ENCODE measurements at places on chromosomes 3 and 15.

DNA sequence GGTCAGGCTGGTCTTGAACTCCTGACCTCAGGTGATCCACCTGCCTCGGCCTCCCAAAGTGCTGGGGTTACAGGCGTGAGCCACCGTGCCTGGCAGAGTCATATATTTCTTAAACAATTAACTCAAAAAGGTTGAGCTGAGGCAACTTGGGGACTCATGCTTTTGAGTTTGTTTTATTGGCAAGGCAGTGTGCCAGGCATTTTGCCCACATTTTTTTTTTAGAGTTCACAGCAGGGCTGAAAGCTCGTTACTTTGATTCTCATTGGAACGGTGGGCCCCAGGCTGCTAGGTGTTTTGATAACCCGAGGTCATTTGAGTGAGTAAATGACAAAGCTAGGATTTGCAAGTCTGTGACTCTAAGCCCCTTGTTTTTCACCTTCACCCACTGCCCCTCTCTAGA, 76.2 kb downstream of the CCK start:
- no peak for DNase-seq

- DNase-seq = no peak
Observed at GRCh38 chr3:127264292-127264691, 23.6 kb downstream of the PRR20G start.

DNA sequence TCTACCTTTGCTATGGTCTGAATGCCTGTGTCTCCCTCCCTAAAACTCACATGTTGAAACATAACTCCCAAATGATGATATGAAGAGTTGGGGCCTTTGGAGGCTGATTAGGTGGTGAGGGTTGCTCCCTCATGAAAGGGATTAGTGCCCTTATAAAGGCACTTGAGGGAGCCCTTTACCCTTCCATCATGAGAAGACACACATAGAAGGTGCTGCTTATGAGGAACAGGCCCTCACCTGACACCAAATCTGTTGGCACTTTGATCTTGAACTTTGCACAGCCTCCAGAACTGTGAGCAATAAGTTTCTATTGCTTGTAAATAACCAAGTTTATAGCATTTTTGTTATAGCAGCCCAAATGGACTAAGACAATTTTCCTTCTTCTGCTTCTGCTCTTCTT, 76.2 kb upstream of the ADAMTS9 start:
- DNase-seq = no peak

DNA sequence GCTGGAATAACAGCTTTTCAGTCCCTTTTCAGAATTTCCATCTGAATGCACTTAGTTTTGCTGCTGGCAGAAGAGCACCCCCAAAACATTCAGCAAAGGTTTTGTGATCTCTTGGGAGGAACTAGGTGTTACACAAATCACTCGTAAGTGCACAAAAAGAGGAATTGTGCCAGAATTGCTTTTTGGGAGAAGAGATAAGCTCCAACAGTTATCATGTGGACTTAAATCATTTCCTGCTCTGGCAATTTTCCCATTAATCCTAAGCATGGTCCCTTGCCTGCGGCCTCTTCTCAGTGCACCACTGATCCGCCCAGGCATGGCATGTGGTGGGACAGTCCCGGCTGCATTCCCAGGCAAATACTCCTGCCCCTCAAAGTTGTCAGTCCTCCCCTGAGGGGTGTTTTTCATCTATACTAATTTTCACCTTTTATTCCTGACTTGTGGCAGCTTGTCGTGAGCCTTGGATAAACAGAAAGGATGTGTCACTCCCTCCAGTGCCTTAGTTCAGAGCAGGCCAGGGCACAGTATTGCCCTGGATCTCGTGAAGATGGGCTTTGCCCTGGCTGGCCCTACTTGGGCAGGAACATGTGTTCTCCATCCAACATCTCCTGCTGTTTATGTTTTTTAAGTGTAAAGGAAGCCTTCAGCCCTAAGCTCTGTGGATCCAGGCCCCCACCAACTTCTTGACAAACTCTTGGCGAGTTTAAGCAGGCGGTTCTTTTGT, 44.6 kb upstream of the VILL start:
- no peak for DNase-seq

DNA sequence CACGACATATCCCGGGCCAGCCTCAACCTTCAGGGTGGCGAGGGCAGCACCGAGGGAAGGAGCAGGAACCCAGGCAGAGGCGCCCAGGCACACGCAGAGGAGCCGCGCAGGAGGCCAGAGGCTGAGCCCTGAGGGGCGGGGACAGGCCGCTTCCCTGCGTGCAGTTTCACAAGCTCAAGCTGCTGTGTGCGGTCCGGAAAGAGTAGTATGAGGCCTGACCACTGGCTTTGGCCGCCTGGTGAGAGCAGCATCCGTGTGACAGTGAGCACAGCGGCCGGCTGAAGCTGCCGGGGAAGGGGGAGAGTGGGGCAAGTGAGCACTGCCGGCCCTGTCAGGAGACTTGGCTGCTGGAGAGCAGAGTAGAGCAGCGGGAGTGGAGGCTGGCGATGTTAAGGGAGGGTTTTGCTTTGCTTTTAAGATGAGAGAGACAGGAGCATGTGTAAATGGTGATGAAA, 8.7 kb downstream of the ZDHHC19 start:
- no peak for DNase-seq

- no peak for DNase-seq
Observed at GRCh38 chr3:122318620-122319019, 6.4 kb upstream of the CSTA start.

DNA sequence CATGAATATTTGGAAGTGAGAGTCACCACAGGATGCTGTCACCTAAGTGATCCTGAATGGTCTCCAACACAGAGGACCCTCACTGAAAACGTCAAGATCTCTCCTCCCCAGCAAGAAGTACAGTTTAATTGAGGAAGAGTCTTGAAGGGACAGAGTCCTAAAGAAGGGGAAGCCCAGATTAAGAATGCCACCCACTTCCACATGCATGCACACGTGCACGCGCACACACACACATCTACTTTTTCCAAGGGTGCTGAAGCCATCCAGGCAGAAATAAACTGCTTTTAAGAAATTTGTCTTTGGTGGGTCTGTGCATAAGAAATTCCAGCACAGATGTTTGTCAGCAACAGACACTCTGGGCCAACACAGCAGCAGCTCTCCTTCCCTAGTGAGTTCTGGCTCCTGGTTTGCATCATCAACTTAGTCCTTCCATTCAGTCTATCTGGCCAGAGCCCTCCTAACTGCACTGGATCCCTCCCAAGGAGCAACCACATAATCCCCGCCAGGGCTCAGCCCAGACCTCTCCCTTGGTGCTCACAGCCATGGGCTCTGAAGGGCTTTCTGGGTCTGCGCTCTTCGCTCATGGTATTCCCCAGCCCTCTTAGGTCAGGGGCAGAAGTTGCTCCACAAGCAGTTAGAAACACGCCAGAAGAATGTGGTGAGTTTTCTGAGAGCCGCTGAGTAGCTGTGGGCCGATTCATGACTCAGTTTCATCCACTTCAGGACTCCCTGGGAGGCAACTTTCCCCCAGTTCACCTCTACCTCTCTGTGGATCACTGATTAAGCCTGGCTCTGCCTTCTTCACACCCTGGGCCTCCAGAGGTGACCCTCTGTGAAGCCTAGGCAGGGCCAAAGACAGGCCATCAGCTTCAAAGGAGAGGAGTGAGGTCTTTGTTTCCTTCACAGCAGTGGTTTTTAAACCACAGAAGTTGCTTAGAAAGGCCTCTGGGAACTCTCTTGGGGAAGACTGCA, 132.6 kb upstream of the LIPC start:
- DNase-seq = no peak

DNA sequence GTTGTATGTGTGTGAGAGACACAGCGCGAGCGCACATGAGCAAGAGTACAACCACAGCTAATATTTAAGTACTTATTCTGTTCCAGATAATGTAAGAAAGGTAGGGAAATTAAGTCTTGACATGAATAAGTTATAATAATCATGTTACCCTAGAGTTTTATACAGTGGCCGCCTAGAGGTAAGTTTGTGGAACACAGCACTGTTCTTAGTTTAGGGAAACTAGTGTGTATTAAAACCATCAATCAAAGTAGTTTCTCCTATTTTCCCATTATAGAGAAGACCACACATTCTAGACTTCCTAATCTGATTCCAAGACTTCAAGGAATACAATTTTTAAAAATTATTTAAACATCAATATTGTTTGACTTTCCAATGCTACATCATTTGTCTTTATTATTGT, 9.5 kb downstream of the ALDH1A2 start:
- no peak for DNase-seq

- DNase-seq = peak; percentile 18
Observed at GRCh38 chr3:195240171-195240701, 30.7 kb downstream of the XXYLT1 start.

DNA sequence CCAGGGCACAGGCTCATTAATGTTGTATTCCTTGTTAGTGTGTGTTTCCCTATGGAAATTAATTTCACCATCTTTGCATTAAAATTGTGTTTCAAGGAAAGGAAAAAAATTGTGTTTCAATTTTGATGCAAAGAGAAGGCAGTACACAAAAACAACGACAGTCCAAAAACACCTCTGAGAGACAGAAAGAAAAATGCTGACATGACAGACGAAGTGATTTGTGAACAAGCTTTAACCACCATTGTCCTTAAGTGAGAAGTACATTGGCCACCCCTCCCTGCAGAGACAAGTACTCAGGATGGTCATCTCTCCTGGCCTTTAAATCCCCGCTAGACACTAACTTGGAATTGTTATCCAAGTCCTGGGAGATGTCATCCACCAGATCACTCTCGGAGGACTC, 50.2 kb upstream of the MTMR10 start:
- no peak for DNase-seq

- no peak for DNase-seq
Observed at GRCh38 chr3:196654735-196655090, 15.2 kb downstream of the NRROS start.
